WTC11 (cell line): ENCODE measurements at places on chromosomes 11 and 22. TPM values are rescaled to one million over a fixed set of nuclear protein-coding genes. Genes with fewer than 3 reads are reported as not detected.

The GTF2H1 gene
- 21.0 to 24.1 TPM (median 23.0 TPM) in 3 replicates for total RNA-seq

DNA sequence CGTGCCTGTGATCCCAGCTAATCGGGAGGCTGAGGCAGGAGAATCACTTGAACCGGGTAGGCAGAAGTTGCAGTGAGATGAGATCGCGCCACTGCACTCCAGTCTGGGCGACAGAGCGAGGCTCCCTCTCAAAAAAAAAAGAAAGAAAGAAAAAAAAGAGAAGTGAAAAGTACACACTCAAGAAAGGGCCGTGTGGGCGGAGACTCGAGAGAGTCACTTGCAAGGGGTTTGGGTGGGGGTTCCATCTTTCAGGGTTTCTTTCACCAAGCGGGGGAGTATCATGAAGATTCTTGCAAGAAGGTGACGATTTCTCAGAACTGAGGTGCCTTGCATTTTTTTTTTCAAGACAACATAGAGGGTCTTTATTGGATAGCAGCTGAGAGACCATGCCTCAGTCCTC, 4.0 kb upstream of the IFITM5 start:
- no peak for DNase-seq

DNA sequence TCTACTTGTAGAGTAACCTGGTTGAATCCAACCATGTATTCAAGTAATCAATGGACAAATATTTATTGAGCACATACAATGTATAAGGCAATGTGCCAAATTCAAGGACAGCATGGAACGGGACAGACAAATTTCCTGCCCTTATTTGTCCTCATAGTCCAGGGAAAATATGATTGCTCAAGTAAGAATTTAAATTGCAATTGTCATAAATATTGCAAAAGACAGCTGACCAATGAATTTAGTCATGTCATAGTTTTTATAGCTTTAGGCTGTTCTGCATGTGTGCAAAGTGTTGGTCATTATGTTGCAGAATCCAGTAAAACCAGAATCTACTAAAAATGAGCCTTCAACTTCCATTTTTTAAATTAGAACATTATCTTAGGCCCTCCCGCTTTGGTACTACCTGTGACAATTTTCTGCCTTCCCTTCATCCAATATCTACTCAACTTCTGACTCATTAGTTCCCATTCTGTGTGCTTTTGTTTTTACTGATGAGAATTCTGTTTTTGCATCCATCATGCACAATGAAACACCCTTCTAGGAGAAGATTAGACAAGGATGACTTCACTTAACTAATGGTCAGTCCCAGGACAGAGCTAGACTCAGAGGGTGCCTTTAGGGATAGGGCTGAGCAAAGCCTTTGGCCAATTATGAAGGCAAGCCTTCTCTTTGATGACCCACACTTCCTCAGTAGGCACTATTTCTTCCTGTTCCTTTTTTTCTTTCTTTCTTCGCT, 45.8 kb upstream of the FIBIN start:
- no peak for DNase-seq

- no peak for DNase-seq
Measured at GRCh38 chr11:112564228-112564955, 303.7 kb upstream of the PLET1 start.

- DNase-seq = peak; percentile 60
Measured at GRCh38 chr22:37051391-37052385, at the start of gene KCTD17. TSS of gene KCTD17 (plus strand) at chr22:37051742. CDS start at chr22:37051761, 19 bp downstream.

GRCh38 chr11:102345904-102346303, 1.1 kb upstream of the BIRC2 start:
- DNase-seq = no peak

GRCh38 chr11:75656044-75656727, 12.7 kb downstream of the MAP6 start:
- DNase-seq = no peak

DNA sequence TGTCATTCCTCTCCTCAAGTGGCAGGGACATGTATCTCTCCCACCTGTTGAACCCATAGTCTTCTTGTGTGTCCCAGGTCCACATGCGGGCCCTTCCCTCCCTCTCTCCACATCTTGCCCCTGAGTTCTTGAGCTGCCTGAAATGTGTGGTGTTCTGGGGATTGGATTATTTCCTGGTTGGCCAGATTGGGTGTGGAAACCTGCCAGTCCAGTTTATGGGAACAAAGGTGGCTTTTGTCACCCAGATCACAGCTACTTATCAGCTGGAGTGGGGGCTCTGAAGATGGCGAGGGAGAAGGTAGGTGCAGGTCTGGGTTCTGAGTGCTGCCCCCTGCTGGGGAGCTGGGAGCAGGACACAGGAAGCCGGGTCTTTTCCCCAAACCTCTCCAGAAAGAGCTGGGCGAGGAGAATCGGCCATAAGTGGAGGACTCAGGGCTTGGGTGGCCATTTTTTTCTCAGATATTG, 14.2 kb downstream of the DTX4 start:
- DNase-seq = peak; percentile 68

GRCh38 chr22:49779853-49780697, 47.6 kb downstream of the BRD1 start:
- no peak for DNase-seq

DNA sequence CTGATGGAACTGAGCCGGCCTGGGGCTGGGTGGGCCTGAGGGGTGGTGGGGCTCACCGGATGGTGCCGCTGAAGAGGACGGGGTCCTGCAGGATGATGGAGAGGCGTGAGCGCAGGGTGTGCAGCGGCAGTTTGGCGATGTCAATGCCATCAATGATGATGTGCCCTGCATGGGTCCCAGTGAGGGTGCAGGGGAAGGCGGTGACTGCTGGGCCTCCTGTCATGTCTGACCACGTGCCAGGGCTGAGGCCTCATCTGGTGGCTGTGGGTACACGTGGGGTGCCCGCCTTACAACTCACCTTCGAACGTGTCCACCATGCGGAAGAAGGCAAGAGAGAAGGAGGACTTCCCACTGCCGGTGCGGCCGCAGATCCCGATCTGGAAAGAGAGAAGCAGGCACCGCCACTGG, 7.1 kb upstream of the KCNJ11 start:
- no peak for DNase-seq
